ENCODE measurements at places on chromosomes 3 and 15. TPM values are rescaled to one million over a fixed set of nuclear protein-coding genes. Genes with fewer than 3 reads are reported as not detected.

- no peak for DNase-seq
Observed at GRCh38 chr15:38846346-38846745, 281.7 kb upstream of the RASGRP1 start.

GRCh38 chr3:181363231-181363630, 348.5 kb upstream of the SOX2 start:
- DNase-seq, result no peak

- DNase-seq, result peak; percentile 11
Observed at GRCh38 chr15:76285241-76285825, 25.9 kb downstream of the ETFA start.

GRCh38 chr15:31125061-31125460, 23.5 kb upstream of the TRPM1 start:
- no peak for DNase-seq

GRCh38 chr15:36905908-36906307, 194.4 kb downstream of the MEIS2 start:
- DNase-seq, result peak; percentile 90

- no peak for DNase-seq
Observed at GRCh38 chr3:182715006-182715405, 78.3 kb upstream of the ATP11B start.

DNA sequence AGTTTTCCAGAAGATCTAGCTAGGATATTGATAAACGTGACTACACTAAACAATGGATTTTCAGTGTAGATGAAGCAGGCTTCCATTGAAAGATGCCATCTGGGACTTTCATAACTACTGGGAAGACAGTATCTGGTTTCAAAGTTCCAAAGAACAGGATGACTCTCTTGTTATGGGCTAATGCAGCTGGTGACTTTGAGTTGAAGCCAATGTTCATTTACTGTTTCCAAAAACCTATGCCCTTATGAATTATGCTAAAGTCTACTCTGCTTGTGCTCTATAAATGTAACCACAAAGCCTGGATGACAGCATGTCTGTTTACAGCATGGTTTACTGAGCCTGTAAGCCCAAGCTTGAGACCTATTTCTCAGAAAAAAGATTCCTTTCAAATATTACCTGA, 245.4 kb downstream of the GBE1 start:
- no peak for DNase-seq

DNA sequence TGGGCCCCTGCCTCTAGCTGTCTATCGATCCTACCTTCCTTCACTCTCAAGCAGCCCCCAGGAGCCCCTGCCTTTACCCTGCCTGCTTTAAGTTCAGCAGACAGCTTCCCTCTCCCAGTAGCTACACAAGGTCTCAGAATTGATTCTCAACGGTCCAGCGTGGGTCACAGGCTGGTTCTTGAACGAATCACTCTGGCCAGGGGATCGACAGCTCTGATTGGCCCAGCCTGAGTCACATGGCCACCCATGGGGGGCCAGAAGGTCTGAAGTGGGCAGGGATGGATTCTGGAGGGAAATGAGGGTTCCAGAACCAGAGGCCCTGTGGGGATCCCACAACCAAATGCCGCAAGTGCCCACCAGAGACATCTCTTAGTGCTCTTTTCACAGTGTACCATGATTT, 23.7 kb upstream of the CCDC174 start:
- no peak for DNase-seq

GRCh38 chr3:43394041-43394554, 107.8 kb downstream of the SNRK start:
- DNase-seq, result peak; percentile 87

GRCh38 chr15:65730549-65731172, 61.4 kb downstream of the DENND4A start:
- DNase-seq, result peak; percentile 55

DNA sequence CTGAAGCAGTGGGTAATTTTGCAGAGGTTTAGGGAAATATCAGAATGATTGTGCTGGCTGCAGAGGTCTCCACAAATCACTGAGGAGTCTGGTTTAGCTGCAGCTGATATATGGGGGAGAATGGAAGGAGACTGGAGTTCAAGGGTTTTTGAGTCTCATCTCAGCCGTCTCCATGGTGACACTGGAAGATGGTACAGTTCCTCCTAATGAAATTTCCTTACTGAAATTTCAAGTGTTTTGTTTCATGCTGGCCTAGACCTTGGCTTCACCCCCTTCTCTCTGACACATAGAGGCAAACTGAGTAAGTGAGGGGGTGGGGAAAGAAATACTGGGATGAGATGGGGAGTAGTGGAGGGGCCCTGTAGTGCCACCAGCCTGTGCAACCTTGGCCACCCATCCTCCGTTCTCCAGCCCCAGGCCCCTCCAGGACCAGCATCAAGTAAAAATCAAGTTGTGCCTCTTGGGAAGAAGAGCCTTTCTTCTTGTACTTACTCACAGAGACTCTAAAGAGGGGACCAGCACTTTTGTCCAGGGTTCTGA, 17.8 kb upstream of the MORF4L1 start:
- DNase-seq, result no peak

GRCh38 chr15:99574502-99574901, 8.7 kb downstream of the MEF2A start:
- no peak for DNase-seq

DNA sequence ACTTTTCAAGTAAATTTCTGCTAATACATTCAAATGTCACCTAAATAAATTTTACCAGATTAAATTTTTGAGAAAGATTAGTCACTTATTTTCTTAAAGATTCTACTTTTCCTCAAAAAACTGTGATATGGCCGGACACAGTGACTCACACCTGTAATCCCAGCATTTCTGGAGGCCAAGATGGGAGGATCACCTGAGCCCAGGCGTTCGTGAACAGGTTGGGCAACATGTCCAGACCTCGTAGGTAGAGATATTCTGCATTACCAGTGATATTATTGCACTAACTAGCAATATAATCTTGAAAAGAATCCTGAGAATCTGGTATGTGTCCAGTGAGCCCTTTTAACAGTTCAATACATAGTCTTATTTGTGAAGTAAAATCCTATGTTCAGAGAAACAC, 61.7 kb downstream of the CBLB start:
- no peak for DNase-seq

- DNase-seq, result peak; percentile 80
Observed at GRCh38 chr15:87547470-87548181, 708.9 kb downstream of the NTRK3 start.

- no peak for DNase-seq
Observed at GRCh38 chr15:87712211-87712610, 544.3 kb downstream of the NTRK3 start.

DNA sequence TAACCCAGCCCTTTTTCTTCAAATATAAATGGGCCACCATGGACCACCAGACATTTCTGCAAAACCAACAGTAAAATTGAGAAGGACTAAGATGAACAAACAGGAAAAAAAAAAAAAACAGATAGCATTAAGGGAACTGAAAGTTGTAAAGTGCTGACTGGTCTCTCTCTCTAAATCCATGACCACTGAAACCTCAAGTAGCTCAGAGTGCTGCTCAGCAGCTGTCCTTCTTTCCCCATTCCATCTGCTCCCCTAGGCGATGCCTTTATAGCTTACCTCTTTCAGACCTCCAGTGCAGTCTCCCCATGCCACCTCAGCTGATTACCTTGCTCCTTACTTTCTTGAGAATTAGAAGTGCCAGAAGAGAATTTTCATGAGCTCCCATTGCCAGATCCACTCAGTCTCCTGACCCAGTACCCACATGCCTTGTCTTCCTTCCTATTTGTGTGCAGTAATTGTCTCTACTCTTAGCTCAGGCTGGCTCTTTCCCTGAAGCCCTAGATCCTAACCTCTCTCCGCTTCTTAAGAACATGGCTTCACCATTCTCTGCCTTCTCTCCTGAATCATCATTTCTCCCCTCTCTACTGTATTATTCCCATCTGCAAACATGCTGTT, 23.9 kb upstream of the XIRP1 start:
- DNase-seq, result no peak

GRCh38 chr3:144018776-144019175, 47.2 kb downstream of the DIPK2A start:
- no peak for DNase-seq

GRCh38 chr3:183777016-183777618, 48.3 kb downstream of the MAP6D1 start:
- no peak for DNase-seq

Gene CACNA2D2
- 5.4 TPM for polyA plus RNA-seq

Gene CCR3
- not detected for polyA plus RNA-seq

Gene PRSS50
- polyA plus RNA-seq, result 2.0 TPM

Gene CCR1
- not detected for polyA plus RNA-seq

Gene PARP6
- polyA plus RNA-seq, result 72.8 TPM

Gene FOXB1
- not detected for polyA plus RNA-seq

All from cardiac muscle cell (in vitro differentiated cells and primary cell).